ENCODE measurements at places on chromosomes 5 and 9. TPM values are rescaled to one million over a fixed set of nuclear protein-coding genes. Genes with fewer than 3 reads are reported as not detected.

DNA sequence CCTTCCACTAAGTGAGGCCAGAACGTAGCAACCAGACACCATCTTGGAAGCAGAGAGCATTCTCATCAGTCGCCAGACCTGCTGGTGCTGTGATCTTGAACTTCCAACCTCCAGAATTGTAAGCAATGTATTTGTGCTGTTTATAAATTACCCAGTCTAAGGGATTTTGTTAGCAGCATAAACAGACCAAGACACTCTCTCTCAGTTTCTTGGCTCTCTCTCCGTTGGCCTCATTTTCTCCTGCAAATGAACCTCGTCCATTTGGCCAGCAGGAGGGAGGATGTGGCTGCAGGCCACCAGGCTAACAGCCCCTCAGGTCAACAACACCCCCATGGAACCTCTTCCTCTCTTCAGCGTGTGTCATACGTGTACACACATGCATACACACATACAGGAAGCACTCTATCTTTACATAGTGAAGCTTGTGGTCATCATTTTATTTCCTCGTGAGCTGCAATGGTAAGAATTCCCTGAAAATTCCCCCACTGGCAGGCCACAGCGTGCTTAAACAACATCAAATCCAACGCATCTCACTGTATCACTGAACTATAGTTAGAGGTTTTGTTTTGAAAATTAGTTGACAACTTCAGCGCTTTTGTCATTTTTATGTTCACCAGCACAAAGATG is 62.8 kb upstream of the PPP1R26 start:
- DNase-seq: no peak

Gene SLC6A18
- not detected for total RNA-seq

Gene FAM221B
- not detected for total RNA-seq

- DNase-seq: no peak
These were observed 20.0 kb upstream of the SCGB3A1 start for GRCh38 chr5:180611140-180611850.

DNA sequence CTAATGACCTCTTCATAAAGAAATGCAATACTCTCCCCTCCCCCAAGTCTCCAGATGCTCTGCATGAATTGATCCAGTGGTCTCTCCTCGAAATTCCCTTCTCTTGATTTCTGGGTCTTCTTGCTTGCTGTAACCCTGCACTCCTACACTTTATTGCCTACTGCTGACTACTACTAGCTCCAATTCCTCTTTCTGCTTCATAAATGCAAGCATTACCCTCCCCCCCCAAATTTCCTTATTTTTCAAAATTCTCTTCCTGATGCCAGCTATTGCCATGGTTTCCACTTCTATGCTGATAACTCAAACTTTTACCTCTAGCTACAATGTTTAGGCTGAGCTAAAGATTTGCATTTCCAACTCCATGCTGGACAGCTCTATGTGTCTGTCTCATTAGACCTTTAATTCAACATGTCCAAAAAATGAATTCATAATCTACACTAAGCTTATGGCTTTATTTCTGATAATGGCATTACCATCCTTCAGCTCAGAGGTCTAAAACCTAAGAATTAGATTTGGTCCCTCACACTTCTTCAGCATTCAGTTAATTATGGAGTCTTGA is 1.4 kb downstream of the ZBTB26 start:
- no peak for DNase-seq

Gene NR6A1
- 4.3 TPM for total RNA-seq

- DNase-seq: no peak
These were observed 45.1 kb downstream of the TGFBI start for GRCh38 chr5:136073714-136074529.

DNA sequence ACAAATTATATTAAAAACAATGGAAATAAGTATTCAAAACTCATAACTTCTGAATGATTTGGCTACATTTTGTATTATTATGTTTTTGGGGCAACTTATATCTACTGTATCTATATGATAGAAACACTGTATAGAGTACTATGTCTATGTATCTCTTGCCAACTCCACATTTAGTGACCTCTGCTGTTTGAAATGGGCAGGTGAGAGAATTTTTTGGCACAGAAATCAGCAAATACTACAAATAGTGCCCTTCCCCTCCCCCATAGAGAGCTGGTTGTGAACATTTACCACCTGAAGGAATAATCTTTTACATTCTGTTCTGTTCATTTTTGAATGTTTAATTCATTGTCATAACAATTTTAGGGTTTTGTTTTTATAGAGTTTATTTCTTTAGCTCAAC is 545.3 kb downstream of the PDE4D start:
- DNase-seq: no peak

DNA sequence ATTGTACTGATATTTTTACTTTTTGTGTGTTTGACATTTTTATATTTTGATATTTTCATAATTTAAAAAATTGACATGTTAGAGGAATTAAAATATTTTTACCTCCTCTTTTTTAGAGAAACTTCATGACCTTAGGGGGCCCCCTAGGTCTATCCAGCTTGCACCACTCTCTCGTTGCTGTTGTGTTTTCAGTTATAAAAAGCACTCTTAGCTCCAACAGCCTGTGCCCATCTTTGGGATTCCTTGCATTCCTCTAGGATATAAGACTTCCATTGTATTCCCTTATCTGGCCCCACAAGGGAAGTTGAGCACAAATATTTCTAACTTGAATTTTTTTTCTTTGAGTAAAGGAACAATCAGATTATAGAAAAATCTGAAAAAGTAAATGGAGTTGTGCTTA is 245.3 kb downstream of the SH3GL2 start:
- no peak for DNase-seq

- DNase-seq: no peak
These were observed 573.6 kb upstream of the ARRDC3 start for GRCh38 chr5:91956738-91957137.

GRCh38 chr5:133523961-133524586 is 88.3 kb downstream of the FSTL4 start:
- no peak for DNase-seq

- DNase-seq: no peak
These were observed 133.5 kb downstream of the PSAT1 start for GRCh38 chr9:78430387-78430786.

- DNase-seq: peak; percentile 45
These were observed 37.1 kb upstream of the RAPGEF6 start for GRCh38 chr5:131671994-131672655.

Gene NUTM2G
- not detected for total RNA-seq

DNA sequence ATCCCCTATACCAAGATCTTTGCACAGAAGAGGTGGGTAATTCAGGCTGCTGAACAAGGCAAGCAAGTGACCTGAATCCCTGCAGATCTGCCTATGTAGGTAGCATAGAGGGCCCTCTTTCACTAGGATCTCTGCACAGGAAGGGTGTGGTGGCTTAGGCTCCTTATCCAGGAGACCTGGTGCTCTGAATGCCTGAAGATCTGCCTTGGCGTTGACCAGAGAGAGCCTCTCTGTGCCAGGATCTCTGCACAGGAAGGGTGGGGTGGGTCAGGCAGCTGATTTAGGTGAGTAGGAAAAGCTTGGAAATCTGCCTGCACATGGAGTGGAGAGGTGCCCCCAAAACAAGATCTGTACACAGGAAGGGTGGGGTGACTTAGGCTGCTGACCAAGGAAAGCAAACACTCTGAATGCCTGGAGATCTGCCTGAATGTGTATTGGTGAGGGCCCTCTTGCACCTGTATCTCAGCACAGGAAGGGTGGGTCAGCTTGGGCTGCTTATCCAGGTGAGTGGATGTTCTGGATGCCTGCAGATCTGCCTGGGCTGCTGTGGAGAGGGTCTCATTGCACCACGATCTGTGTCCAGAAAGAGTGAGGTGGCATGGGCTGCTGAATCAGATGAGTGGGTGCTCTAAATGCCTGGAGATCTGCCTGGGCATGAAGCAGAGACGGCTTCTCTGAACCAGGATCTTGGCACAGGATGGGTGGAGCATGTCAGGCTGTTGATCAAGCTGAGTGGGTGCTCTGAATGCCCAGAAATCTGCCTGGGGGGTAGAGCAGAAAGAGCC is 365.9 kb downstream of the DMAC1 start:
- DNase-seq: no peak

DNA sequence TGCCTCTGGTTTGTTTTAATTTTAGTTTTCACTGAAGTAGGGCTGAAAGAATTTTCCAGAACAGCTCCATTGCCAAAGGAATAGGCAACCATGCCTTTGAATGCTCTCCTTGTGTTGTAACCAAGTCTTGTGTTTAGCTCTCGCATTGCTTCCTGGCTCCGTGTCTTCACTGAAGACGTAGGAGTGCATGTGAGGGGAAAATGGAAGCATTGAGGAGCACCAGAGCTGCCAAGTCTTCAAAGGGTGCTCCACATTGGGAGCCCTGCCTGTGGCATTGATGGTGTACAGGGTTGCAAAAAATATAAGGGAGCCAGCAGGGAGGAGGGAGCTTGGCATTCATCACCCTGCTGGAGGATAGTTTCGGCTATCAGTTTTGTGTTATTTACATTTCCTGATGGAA is 86.6 kb downstream of the NTRK2 start:
- DNase-seq: no peak

Gene MEIKIN
- total RNA-seq: 0.17 TPM

- no peak for DNase-seq
These were observed 29.0 kb downstream of the GPBP1 start for GRCh38 chr5:57202811-57203210.

Gene ADGRD2
- 0.50 TPM for total RNA-seq

Gene TRMT10B
- total RNA-seq: 7.9 TPM

DNA sequence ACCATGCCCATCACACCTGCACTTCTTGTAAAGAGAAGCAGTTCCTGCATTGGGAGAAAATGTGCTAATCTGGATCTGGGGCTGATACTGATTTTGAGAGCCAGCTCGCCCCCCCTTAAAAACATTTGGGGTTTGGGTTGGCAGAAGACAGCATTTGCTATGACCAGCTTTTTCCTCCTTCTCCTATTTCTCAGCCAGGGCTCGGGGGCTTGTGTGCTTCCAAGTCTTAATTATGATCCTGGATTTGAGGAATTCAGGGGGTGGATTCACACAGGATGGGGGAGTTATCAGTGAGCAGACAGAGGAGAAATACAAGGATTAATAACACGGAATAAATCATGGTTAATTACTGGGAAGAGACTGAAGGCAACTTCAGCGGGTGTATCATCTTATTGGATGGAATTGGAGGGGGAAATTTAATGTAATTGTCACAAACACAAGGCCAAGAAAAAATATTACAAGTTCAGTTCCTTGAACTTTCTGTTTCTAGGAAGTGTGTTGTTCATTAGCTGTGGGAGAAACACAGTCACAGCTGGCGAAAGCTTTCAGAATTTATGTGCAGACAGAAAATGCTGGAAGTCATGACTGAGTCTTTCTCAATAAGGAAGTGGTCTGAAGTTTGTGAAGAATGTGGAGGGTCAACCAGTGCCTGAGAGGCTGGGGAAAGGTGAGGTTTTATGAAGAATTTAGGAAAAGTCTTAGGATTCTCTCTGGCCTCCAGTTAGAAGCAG is 15.3 kb downstream of the C9orf152 start:
- DNase-seq: no peak

DNA sequence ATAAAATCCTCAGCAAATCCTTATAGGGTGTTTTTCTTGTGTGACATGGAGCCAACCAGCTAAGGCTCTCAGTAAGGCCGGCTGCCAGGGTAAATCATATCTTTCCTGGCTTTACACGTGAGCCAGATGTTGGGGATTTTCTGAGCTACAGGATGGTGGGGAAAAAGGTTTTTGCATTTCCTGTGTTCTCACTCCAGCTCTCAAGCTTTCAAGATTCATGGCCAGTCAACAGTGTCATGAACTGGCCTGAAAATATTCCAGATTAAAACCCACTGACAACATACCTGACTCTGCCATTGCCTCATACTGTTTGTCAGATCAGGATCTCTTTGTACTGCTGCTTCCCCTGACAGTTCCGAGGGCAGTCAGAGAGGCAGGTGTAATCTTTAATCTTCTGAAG is 306.9 kb downstream of the GLIS3 start:
- DNase-seq: no peak

GRCh38 chr9:125421166-125421565 is 159.5 kb downstream of the GAPVD1 start:
- no peak for DNase-seq

Gene CTXN3
- total RNA-seq: 21.4 TPM

DNA sequence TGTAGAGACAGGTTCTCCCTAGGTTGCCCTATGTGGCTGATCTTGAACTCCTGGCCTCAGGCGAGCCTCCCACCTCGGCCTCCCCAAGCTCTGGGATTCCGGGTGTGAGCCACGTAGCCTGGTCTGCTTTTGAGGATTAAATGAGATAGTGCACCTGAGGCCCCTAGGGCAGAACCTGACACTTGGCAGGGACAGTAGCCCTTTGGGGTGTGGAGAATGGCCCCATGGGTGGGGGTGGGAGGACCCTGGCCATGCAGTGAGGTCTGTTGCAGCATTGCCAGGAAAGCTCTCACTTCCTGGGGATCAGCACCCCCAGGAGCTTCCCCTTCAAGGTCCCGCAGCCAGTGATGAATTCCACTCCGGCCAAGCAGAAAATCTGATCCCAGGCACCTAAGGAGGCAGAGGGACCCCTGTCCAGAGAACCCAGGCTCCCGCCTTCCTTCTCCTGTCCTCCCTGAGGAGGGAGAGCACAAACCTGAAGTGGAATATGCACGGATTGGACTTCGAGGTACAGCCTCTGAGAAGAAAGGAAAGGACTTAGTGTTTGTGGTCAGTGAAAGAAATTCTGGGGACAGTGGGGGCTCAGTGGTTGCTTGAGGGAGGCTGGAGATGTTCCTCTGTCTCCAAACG is 73.9 kb upstream of the UNC5A start:
- no peak for DNase-seq

GRCh38 chr9:98992885-98993569 is 49.3 kb downstream of the COL15A1 start:
- no peak for DNase-seq

Gene SGCD
- total RNA-seq: 32.5 TPM

DNA sequence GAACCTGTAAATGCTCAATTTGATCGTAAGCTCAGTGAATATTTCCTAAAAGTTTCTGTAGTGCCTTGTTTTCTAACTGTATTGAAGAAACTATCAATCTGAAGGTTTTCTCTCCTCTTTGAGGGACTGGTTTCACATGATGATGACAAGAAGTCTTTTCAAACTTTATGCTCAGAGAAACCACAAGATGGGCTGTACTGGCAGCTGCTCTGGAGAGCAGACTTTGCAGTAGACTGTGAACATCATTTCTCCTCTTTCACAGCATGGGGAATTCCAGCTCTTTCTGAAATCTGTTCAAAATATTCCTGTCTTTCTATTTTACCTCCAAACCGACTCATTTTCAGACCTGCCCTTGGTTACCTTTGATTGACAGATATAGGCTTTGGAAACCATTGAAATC is 194.4 kb downstream of the IZUMO3 start:
- no peak for DNase-seq

Gene C9orf153
- 1.2 TPM for total RNA-seq

Gene TAL2
- total RNA-seq: 2.5 TPM

GRCh38 chr5:140420665-140421361 is 19.2 kb downstream of the ANKHD1 start:
- no peak for DNase-seq

GRCh38 chr9:110356639-110357395 is 19.2 kb upstream of the TXNDC8 start:
- DNase-seq: no peak

GRCh38 chr5:154411338-154411737 is 34.5 kb upstream of the SAP30L start:
- no peak for DNase-seq

Measured in spinal cord (tissue), 10 donors.